ENCODE measurements at places on chromosomes 12 and 14.
A peak's percentile ranks its signal among the peaks of the same experiment; 100 is the strongest.

GRCh38 chr14:58100735-58101368 is 51.2 kb downstream of the ARMH4 start:
- peaks cover 2% of the 10 kb centered on the region for H3K27me3 ChIP-seq
- H3K36me3 ChIP-seq = no peaks in the 10 kb centered on the region
- H3K4me3 ChIP-seq = no peak overlapping the region
- peaks cover 5% of the 10 kb centered on the region for H3K4me1 ChIP-seq
- no peak overlapping the region for H3K27ac ChIP-seq
- DNase-seq = no peak

- DNase-seq = no peak
- H3K4me1 ChIP-seq = peaks cover 11% of the 10 kb centered on the region
- H3K27me3 ChIP-seq = peaks cover 4% of the 10 kb centered on the region
Measured at GRCh38 chr14:95008445-95009217, 148.7 kb downstream of the DICER1 start.

DNA sequence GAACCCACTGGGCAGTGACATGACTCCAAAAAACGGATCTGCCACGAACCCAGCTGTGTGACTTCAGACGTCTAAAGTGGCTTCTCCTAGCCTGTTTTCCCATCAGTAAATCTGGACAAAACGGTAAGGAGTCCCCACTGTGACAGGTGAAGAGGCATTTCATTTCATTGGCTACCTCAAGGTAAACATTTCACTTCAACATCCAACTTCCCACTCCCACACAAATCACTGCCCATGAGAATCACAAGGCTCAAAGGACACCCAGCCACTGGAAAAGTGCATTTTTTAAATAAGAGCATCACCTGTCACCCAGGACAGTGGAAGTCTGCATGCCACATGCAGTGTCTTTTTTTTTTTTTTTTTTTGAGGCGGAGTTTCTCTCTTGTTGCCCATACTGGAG is 27.9 kb downstream of the HSP90AA1 start:
- H3K27ac ChIP-seq = no peak overlapping the region
- peaks cover 14% of the 10 kb centered on the region for H3K36me3 ChIP-seq
- no peak overlapping the region for H3K4me3 ChIP-seq

DNA sequence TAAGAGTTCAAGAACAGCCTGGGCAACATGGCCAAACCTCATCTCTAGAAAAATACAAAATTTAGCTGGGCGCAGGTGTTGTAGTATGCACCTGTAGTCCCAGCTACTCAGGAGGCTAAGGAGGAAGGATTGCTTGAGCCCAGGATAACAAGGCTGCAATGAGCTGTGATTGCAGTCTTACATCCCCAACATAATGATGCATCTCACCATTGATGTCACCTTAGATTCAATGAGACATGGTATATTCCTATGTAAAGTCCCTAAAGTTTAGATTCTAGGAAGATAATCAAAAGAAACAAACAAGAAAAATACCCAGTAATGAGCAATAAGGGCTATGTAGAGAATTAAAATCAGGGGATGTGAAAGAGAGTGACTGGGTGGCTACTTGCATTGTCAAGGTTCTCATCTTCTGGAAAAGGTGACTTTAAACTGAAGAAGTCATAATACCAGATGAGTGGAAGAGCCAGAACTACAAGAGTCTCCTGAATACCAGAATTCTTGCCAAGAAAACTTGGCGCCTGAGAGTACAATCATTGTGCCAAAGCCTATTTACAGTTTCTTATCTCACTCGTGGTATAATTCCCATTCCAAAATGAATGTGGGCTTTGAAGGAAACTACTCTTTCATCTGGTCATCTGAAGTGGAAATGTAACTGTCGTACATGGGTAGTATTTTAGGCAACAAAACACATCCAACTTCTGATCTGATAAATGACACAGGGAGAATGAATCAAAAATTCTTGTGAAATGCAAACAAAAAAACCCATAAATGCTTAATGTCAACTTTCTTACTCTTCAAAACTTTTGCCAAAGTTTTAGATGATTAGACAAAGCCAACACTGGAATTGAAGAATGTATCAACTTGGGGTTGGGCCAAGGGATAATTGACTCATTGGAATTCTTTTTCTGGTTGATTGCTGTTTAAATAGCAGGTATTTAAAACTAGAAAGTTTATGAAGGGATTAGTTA is 81.1 kb upstream of the ST8SIA1 start:
- H3K36me3 ChIP-seq = no peaks in the 10 kb centered on the region
- peaks cover 21% of the 10 kb centered on the region for H3K27me3 ChIP-seq
- no peaks in the 10 kb centered on the region for H3K4me1 ChIP-seq
- no peak for DNase-seq
- no peak overlapping the region for H3K27ac ChIP-seq

- no peak overlapping the region for H3K27ac ChIP-seq
- H3K4me3 ChIP-seq = no peak overlapping the region
- no peaks in the 10 kb centered on the region for H3K4me1 ChIP-seq
- no peaks in the 10 kb centered on the region for H3K36me3 ChIP-seq
- DNase-seq = no peak
Measured at GRCh38 chr14:38330275-38330674, 74.4 kb upstream of the CLEC14A start.

GRCh38 chr14:42187846-42188245 is 581.2 kb downstream of the LRFN5 start:
- no peaks in the 10 kb centered on the region for H3K27me3 ChIP-seq
- peaks cover 3% of the 10 kb centered on the region for H3K4me1 ChIP-seq
- no peaks in the 10 kb centered on the region for H3K36me3 ChIP-seq
- no peak for DNase-seq

- H3K27ac ChIP-seq = no peak overlapping the region
- no peak for DNase-seq
- no peak overlapping the region for H3K4me3 ChIP-seq
- H3K36me3 ChIP-seq = no peaks in the 10 kb centered on the region
- no peaks in the 10 kb centered on the region for H3K27me3 ChIP-seq
- H3K4me1 ChIP-seq = no peaks in the 10 kb centered on the region
Measured at GRCh38 chr14:94368243-94368590, 20.2 kb downstream of the SERPINA1 start.

DNA sequence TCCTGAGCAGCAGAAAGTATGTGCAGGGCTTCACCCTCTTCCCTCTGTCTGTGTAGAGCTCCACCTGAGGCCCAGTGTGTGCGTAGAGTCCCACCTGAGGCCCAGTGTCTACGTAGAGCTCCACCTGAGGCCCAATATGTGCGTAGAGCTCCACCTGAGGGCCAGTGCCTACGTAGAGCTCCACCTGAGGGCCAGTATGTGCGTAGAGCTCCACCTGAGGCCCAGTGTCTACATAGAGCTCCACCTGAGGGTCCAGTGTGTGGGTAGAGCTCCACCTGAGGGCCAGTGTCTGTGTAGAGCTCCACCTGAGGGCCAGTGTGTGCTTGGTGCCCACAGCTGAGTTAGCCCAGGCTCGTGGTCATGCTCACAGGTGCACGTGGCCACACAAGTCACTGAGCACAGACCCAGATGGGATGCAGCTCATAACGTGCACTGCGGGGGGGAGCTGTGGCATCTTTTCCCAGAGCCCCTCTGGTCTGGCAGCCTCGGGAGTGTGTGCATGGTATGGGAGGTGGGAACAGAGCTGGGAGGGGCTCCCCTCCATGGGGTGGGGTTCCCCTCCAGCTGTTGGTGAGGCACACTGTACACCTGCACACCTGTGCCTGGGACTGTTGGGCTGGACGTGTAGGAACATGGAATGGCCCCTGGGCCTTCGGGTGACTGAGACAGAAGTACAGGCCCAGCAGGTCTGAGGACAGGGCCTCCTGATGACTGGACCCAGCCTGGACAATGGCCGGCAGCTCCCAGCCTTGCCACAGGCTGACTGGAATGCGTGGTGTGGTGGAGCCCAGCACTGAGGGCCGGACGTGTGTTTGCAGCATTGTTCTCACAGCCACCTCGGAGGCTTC is 20.1 kb downstream of the PACS2 start:
- no peak overlapping the region for H3K4me3 ChIP-seq
- H3K36me3 ChIP-seq = peaks cover 3% of the 10 kb centered on the region
- peaks cover 24% of the 10 kb centered on the region for H3K4me1 ChIP-seq

DNA sequence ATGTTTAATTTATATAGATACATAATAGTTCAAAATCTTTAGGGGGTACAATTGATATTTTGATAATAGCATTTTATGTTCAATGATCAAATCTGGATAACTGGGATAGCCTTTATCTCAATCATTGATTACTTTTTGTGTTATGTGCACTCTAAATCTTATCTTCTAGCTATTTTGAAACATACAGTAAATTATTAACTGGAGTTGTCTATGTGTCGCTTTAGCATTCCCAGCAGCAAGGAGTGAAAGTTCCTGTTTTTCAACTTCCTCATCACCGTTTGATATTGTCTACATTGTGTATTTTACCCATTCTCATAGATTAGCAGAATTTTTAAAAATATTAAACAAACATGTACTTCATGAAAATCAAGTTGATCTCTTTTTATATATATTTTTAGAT is 1207.4 kb downstream of the TMEM121 start:
- H3K4me3 ChIP-seq = no peak overlapping the region
- H3K27me3 ChIP-seq = no peaks in the 10 kb centered on the region
- no peak for DNase-seq
- no peaks in the 10 kb centered on the region for H3K4me1 ChIP-seq

- H3K27me3 ChIP-seq = no peaks in the 10 kb centered on the region
- no peak overlapping the region for H3K27ac ChIP-seq
- no peak for DNase-seq
- no peak overlapping the region for H3K4me3 ChIP-seq
- no peaks in the 10 kb centered on the region for H3K4me1 ChIP-seq
Measured at GRCh38 chr14:88179716-88180115, 143.4 kb downstream of the KCNK10 start.

DNA sequence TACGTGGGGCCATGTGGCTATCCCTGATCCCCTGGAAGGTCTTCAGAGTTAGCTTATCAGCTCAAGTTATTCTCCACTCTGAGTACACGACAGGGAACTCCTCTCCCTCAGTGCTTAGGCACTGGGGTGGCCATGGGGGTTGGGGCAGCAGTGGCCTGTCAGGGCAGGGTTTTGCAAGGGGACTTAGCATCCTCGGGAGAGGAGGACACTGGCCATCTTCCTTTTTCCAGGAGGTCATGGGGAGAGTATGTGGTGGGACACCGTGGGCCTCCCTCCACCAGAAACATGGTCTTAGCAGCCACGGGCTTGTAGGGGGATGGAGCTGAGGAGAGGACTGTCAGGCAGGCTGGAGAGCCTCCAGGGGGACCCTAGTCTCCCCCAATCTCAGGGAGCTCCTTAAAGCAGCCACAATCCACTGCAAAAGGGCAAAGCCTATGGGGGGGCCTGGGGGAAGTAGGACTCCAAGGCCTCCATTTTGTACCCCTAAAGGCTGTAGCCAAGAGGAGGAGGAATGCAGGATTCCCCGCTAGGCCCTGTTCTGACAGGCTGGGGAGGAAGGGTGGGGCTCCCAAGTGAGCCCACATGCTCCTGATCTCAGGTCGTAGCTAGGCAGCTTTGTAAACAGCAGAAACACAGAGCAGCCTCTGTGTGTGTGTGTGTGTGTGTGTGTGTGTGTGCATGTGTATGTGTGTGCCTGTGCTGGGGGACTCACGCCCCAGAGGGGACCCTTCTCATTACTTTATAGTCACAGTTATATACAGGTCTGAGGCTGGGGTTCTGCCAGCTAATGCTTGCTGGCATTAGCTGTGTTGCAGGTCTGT is 36.6 kb downstream of the KRT80 start:
- peaks cover 27% of the 10 kb centered on the region for H3K4me1 ChIP-seq
- H3K27me3 ChIP-seq = no peaks in the 10 kb centered on the region
- peak overlapping the region; percentile 57 for H3K27ac ChIP-seq
- no peak for DNase-seq
- H3K36me3 ChIP-seq = no peaks in the 10 kb centered on the region

DNA sequence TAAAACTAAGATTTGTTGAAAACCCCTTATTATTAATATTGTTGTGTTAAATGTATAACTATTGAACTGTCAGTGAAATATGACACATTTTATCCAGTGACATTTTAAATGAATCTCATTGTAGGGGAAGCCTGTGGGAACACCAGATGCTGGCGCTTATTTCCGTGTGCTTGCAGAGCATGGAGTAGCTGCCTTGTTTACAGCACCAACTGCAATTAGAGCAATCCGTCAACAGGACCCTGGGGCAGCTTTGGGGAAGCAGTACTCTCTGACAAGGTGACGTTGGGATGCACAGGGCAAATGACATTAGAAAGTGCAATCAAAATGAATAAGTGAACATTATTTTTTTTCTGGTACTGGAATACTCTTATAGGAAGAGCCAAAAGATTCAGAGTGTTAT is 96.8 kb downstream of the ACSS3 start:
- no peak for DNase-seq
- H3K27ac ChIP-seq = no peak overlapping the region
- H3K27me3 ChIP-seq = no peaks in the 10 kb centered on the region
- no peak overlapping the region for H3K4me3 ChIP-seq

DNA sequence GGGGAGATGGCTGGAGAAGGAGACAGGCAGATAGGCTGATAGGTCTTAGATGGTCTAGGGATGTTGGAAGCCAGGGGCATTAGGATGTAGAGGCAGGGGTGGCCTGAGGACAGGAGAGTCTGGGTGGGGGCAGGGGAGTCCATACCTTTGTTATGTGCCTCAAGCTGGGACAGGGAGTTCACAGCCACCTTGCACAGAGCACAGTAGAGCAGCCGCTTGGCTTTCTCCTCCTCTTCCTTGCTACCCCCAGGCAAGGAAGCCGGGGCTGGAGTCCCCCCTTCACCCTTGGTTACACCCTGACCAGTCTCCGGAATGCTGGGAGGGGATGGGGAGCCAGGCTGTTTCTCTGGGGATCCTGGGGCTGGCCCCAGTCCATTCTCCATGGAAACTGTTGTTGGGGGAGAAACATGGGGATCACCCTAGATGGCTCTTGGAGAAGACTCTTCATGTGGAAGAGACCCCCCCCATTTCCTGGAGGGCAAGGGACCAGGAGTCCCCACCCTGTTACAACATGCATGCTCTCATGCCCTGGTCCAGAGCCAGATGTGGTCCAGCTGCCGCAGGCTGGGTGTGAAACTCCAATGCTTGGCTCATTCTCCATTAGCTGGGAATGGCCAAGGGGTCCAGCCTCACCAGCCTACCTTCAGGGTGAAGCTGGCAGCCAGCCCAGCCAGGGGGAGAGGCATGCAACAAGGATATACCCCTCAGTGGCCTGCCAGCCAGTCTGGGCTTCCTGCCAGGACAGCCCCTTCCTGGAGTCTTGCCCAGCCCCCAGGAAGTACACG is 7.2 kb upstream of the GPR84 start:
- peaks cover 81% of the 10 kb centered on the region for H3K4me1 ChIP-seq
- no peaks in the 10 kb centered on the region for H3K36me3 ChIP-seq
- no peak for DNase-seq
- H3K27ac ChIP-seq = peak overlapping the region; percentile 82
- no peaks in the 10 kb centered on the region for H3K27me3 ChIP-seq
